Eye (tissue), 1 donor: ENCODE measurements at places on chromosomes 4 and X.

- DNase-seq = no peak
Observed at GRCh38 chr4:24519649-24520048, 64.7 kb downstream of the DHX15 start.

DNA sequence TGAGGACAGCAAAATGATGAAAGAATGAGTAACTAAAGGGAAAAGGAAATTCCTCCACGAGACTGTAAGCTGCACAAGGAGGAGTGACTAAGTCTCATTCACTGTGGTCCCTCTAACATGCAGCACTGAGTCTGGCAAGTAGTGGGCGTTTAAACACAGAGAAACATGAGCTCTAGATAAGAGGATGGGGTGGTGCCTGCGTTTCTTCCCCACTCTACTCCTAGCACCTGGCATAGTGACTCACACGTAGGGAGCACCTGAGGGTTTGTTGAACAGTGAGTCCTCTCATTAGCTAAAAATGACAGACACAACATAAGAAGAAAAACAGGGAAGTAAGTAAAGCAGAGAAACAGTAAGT is 105.8 kb upstream of the CBR4 start:
- DNase-seq = no peak

GRCh38 chrX:104564921-104565703 is 887 bp upstream of the IL1RAPL2 start:
- peak; percentile 35 for DNase-seq

DNA sequence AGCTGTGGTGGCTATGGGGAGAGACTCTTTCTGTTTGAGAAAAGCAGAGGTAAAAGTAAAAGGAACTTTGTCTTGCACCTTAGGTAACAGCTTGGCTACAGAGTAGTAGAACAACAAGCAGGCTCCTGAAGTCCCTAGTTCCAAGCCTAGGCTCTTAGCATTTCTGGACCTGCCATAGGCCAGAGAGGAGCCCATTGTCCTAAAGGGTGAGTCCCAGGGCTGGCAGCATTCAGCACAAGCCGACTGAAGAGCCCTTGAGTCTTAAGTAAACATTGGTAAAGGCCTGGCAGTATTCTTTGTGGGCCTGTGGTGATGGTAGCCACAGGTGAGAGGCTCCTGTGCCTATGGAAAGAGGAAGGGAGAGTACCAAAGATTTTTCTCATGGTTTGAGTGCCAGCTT is 38.2 kb downstream of the CSN3 start:
- DNase-seq = no peak

DNA sequence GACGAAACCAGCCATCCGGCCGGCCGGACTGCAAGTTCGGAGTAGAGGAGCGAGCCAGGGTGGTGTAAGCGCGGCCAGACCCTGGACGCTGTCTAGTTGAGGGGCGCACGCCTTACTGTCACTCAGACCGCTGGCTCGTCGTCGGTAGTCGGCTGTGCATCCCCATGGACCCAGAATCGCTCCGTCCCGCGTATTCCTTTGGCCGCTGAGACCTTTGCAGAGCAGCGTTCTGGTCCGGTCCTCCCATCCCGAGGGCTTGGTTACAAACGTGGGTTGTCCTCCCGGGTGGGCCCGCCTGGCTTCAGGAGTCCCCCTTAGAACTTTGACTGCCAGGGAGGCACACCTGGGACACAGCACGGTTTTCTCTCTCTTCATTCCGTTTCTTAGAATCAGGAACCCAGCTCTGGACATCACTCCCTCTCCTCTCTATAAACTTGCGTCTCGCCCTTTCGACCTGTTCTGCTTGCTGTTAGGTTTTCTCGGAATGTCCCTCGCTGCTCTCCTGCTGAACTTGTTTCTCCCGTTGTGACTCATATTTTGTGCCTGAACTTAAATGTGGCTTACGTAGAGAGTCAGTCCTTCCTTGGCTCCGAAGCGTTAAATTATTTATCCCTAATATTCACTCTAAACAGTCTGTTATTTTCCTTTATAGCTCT is 672 bp downstream of the PGM2 start:
- no peak for DNase-seq

GRCh38 chr4:7763788-7764187 is 175.9 kb downstream of the AFAP1 start:
- no peak for DNase-seq

DNA sequence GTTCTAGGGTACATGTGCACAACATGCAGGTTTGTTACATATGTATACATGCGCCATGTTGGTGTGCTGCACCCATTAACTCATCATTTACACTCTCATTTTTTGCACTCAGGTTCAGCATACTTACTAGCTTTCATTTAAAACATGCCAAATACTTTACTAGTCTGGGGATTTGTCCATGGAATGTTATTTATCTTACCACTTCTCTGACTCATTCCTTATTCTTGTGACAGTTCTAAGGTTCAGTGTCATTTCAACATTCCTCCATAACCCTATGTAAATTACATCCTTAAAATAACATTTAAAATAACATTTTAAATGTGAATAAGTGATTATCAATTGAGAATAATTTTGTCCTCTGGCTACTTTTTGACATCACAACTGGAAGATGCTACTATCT is 19.5 kb upstream of the SYTL5 start:
- no peak for DNase-seq

- DNase-seq = no peak
Observed at GRCh38 chrX:36856849-36857248, 151.3 kb upstream of the FAM47C start.

GRCh38 chrX:80808881-80809411 is 731 bp downstream of the BRWD3 start:
- DNase-seq = peak; percentile 60

GRCh38 chrX:70026112-70026850 is 23.5 kb downstream of the AWAT2 start:
- DNase-seq = no peak

GRCh38 chr4:8741513-8742226 is 130.0 kb downstream of the HMX1 start:
- no peak for DNase-seq

- peak; percentile 88 for DNase-seq
Observed at GRCh38 chr4:89024051-89024675, 32.8 kb downstream of the FAM13A start.

DNA sequence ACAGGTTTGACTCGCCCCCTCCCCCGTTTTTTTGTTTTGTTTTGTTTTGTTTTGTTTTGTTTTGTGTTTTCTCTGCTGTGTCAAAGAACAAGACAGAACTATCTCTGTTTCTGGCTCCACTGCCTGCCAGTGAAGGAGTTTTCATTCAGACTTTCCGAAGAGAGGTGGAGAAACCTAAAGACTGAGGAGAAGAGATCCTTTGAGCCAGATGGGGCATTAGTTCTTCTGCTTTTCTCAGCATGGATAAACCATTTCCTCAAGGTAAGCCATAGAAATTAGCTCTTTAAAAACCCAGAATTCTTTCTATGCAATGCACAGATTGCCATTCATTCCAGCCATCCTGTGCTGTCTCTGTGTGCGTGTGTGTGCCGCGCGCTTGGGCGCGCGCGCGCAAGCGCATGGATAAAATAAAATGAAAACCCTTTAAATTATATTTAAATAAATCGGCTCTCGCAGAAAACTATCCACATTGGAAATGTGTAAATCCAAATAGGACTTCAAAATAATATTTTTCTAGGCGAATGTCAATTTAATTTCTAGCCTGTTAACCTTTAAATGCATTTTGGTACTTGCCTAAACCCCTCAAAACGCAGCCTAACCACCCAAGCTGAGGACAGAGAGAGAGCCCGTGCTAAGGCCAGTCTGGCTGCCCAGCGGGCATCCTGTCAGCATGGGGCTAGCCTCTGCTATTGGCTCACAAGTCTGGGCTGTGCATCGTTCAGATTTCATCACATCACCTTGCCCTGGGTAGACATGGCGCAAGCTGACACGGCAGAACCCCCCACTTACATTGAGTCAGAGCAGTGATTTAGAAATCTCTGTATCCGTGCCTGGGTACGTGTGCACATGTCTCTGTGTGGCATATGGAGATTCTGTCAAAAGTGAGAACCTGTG is 113.0 kb upstream of the VAMP7 start:
- DNase-seq = peak; percentile 38

DNA sequence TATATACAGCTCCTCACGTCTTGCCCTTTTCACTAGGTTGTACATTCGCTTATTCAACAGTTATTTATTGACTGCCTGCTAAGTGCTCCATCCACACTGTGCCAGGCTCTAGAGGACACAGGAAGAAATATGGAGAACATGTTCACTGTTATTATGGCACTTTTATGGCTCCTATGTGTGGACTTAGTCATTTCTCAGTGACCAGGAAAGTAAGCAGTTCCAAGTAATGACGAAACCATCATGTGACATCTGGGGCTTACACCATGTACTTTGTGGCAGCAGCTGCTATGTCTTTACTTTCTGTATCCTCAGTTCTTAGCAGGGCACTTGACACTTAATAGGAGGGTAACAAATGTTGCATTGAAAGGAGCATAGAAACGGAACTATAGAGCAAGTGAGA is 278.0 kb downstream of the ANK2 start:
- DNase-seq = no peak

DNA sequence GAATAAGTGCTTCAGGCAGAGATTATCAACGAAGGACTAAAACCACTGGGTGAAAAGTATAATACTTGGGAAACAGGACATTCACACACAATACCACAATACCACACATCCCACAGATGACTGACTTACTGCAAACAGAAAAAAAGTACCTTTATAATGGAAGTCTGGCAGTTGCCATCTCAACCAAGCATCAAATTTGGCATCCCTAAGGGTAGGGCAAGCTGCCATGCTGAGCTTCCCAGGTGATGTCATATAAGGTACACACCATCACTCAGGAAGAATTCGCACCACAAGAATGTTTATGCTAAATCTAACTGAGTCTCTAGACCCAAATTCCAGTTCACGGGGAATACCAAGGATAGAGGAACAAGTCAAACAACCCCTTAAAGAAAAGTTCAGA is 9.1 kb downstream of the QDPR start:
- DNase-seq = no peak

DNA sequence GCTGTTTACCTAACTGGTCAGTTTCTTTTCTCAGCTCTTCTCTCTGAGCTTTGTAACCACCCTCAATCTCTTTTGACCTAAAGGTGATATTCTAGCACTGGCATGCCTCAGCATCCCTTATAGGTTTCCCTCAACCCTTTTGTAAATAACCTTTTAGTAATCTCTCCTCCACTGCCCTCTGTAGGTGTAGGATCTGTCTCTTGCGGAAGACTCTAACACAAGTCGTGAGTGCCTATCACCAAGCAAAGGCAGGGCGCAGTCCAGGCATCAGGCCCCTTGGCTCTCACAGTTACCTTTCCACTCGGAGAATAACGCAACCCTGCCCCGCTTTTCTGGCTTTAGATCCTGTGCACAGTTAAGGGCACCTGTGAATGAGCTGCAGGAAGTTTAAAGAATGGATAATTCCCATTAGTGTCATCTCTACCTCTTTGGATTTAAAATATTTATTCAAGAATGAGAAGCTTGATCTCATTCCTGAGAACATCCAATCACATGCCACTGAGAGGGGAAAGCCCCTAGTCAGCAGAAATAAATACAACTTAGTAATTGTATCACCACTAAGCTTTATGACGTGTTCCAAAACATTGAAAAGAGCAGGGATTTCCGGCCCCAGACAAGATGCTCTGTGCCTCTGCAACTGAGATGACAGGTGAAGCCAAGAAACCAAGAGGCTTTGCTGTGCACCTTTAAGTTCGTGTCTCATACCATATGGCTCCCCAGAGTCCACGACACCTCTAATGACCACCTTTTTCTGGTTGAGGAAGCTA is 58.8 kb downstream of the SPINK2 start:
- no peak for DNase-seq

GRCh38 chr4:181301735-181302710 is 941.2 kb upstream of the TENM3 start:
- DNase-seq = no peak
